ENCODE measurements at places on chromosomes 12 and 14.

- DNase-seq, result no peak
Measured at GRCh38 chr12:64796205-64796845, 28.1 kb upstream of the TBC1D30 start.

- no peak for DNase-seq
Measured at GRCh38 chr12:78315028-78315427, 484.3 kb downstream of the NAV3 start.

DNA sequence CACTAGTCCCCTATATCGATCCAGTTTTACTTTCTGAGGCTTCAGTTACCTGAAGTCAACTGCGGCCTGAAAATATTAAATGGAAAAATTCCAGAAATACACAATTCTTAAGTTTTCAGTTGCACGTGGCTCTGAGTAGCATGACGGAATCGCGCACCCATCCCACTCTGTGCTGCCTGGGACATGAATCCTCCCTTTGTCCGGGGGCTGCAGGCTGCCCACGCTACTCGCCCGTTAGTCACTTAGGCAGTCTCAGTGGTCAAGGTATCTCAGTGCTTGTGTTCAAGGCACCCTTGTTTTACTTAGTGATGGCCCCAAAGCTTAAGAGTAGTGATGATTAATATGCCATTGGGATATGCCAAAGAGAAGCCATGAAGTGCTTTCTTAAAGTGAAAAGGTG is 46.6 kb downstream of the LGMN start:
- no peak for DNase-seq

DNA sequence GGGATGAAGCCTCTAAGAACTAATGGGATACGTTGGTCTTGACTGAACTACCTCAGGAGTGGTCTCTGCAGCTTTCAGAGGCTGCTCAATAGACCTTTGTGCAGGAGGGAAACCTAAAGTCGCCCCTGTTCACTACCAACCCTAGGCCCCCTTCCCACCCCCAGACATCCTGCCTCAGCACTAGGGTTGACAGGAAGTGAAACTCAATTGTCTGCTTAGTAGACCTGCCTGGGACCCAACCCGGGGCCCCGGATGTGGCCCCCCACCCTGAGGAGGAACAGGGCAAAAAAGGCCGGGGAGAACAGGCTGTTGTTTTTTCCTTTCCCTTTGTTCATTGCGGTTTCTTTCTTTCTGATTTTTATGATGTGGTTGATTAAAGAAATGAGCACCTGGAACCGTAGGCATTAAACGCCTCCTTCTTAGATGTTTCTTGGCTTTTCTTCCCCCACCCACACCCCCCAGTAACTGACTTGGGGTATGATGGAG is 1.6 kb upstream of the DGKA start:
- DNase-seq, result peak; percentile 35

GRCh38 chr12:110744151-110744571 is 1.5 kb upstream of the PPP1CC start:
- no peak for DNase-seq

DNA sequence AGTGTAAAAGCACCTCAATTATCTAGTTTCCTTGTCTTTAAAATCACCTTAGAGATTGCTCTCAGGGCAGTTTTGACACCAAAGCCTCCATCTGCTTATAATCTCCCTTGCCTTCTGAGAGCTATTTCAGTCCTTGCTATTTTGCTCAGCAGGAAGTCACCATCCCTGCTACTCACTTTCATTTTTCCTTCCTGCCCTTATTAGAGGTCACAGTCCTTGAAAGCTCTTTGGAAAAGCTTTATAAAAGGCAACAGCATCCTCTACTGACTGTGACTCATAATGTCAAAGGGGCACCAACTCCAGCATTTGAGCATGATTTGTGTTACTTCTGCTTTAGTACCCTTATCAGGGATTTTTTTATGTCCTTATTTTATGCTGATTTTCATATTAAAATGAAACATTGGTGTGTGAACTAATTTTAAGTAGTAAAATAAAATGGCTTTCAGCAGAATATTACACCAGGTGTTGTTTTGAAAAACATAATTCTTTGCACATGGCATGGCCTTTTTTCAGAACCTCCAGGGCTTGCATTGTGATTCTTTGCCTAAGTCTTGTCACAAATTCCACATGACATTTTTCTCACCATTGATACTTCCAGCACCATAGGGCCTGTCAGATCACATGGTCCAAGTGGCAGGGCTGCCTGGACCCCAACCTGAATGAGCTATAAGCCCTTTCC is 213.0 kb downstream of the ADAMTS20 start:
- no peak for DNase-seq

- DNase-seq, result no peak
Measured at GRCh38 chr14:102913341-102914211, 8.9 kb upstream of the AMN start.

GRCh38 chr12:131720241-131720640 is 9.4 kb downstream of the SFSWAP start:
- DNase-seq, result no peak

- DNase-seq, result no peak
Measured at GRCh38 chr12:51687614-51688013, 96.6 kb downstream of the SCN8A start.

- no peak for DNase-seq
Measured at GRCh38 chr12:6936636-6937480, 6.8 kb upstream of the RNU7-1 start.

GRCh38 chr12:72246370-72246769 is 25.8 kb upstream of the TRHDE start:
- DNase-seq, result no peak

GRCh38 chr12:52581066-52581465 is 7.4 kb upstream of the KRT74 start:
- DNase-seq, result no peak

- no peak for DNase-seq
Measured at GRCh38 chr12:130593056-130593455, 123.0 kb downstream of the RIMBP2 start.

DNA sequence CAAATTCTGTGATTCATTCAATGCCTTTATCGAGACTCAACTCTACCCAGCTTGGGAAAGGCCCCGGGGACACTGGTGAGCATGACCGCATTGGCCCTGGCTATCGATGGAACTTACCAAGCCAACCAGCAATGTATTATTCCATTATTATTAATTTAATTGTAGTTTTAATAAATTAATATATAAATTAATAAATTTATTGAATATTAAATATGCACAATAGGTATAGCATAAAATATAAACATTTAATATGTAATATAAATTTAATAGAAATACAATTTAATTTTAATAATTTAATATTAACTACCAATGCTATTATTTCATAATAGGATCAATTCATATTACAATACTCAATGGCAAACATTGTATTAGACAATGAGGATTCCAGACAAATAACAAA is 163.4 kb downstream of the DPF3 start:
- DNase-seq, result no peak

GRCh38 chr14:23704890-23705289 is 68.7 kb downstream of the DHRS2 start:
- DNase-seq, result no peak

GRCh38 chr12:1162081-1162760 is 171.2 kb downstream of the ERC1 start:
- no peak for DNase-seq

DNA sequence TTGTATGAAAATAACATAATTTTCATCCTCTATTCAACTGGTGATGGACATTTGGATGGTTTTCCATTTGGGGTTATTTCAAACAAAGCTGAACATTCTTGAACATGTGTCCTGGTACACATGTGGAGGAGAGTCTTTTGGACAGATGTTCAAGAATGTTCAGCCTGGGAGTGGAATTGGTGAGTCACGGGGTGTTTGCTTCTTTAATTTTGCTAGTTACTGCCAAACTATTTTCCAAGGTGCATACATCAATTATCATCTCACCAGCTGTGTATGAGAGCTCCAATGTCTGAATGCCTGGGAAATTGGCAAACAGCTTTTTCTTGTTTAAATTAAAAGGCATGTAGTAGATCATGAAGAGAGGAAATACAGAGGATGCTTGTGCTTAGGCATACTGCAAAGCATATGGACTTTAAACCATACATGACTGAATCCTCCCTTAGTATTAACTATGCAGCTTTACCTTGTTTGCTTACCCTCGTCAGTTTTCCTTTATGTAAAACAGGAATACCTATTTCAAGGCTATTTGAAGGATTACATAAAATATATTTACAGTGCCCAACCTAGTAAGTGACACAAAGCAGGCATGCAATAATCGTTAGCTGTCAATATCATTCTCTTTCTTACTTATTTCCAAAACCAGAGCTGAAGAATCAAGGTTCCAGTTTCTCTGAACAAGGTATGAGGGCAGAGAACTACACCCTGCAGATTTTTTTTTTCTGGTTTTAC is 152.1 kb downstream of the ITPR2 start:
- DNase-seq, result no peak

GRCh38 chr12:44296624-44297197 is 460.8 kb downstream of the TMEM117 start:
- DNase-seq, result no peak

DNA sequence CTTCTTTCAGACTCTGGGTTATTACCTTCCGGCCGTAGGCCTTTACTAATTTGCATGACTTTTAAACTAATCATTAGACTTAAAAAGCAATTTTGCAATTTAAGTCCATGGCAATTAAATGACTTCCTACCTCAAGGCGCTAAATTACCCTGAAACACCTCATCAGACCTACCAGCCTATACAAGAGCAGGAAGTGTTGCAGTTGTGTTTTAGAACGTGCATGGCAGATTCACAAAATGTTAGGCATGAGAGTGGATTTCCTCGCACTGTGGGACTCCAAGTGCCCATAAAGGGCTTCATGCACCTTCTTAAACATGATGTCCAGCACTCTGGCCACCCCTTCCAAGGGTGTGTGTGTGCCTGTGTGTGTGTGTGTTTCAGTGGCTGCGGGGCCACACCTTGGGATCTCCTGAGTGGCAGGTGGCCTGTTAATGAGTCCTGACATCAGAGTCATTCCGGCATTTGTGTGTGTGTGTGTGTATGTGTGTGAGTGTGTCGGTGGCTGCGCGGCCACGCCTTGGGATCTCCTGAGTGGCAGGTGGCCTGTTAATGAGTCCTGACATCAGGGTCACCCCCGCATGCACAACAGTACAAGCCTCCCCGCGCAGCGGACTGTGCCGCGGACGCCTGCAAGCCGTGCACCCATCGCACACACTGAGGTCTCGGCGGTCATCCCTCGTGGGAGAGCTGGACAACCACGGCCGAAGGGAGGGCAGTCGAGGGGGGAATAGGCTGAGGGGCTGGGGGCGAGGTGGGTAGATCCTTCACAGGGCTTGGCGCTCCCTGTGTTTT is 900 bp downstream of the C2CD5 start:
- peak; percentile 2 for DNase-seq
